ENCODE measurements at places on chromosomes 5 and 9.

DNA sequence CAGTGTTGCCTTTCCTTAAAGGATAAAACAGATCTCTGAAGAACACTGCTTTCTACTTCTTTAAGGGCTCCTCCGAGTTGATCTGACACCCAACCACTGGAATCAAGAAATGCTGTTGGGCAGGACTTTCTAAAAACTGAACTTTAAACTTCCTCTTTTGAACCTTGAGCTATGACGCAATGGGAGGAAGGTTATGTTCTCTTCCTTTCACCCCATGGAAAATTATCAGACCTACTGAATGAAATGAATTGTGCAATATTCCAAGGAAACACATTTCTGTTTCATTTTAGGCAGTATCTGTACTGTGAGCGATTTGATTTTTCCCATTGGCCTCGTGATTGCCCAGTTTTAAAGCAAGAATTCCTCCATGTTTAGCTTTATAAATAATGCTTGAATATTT, 206.0 kb upstream of the PRR16 start:
- DNase-seq: no peak

DNA sequence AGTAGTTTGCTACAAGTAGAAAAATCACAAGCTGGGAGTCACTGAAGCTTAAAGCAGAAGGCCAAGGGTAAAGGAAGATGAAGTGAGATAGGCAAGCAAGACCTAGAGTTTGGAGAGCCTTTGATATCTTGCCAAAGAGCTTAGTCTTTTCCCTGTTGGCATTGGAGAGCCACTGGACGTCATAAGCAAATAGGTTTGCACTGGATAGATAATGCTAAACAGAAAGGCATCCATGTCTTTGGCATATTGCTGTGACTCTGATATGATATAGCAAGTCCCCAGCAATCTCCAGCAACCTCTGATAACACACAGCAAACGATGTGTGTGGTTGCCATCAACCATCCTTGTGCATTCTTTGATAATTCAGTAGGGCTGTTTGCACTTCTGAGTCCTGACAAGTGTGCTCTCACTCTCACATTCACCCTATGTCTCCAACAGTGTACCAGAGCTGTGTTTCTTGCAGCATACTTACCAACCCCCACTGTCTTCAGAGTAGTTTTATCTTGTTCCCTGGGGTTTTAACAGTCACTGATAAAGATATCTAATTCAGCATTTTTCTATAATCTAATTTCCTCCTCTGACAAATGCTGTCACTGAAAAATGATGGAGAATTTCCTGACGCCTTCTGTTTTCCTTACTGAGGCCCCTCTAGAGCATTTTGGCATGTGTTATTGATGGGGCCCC, 16.9 kb upstream of the FREM1 start:
- no peak for DNase-seq

DNA sequence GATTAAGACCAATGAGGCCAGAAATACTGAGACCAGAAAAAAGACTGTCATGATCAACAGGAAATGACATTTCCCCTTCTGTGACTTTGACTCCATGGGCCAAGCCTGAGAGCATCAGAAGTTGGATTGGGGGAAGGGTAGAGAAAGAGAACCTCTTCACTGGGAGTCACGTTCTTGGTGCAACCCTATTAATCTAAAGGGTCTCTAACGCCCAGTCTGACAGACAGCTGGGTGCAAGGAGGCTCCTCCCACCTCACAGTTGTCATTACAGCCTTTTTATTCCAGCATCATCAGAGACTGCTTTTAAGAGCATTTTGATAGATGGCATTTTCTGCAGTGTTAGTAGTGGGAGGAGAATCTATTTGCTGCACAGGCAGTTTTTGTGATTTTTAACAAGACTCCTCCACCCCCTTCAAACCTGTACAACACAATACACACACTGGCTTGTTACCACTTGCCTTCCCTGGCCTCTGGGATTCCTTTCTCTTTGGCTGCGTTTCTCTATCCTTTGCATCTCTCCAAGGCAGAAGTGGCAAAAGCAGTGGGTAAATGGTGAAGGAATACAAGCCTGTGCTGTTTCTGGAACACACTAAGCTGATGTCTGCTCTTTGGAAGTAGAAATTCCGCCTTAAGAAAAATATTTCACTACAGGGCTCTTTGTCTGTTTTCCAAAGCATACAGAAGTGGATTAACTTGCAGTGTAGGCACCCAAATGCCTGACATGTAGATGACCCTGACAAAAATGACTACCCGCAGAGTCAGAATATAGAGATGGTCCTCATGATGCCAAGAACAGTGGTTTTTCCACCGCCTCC, 310.4 kb upstream of the ZNF608 start:
- DNase-seq: no peak

- no peak for DNase-seq
These were observed 55.5 kb downstream of the PDE4D start for GRCh38 chr5:59838067-59838466.

DNA sequence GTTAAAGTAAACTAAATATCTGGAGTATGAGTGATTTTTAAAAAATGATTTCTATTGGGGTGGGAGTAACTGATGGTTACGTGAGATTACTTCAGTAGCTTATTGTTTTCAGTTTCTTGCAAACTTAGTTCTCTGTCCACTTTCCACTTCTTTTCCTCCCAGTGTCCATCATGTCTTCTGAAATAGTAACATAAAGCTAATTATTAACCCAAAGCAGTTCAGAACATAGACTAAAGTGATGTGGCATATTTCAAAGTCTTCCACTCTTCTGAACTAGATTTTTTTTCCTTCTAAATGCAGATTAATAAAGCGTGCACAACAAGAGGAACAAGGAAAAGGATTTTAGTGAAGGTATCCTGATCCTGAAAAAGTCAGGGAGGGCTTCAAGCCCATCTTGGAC, 114.1 kb downstream of the MAN2A1 start:
- DNase-seq: no peak

- no peak for DNase-seq
These were observed 41.9 kb downstream of the SLC22A5 start for GRCh38 chr5:132411304-132412013.

DNA sequence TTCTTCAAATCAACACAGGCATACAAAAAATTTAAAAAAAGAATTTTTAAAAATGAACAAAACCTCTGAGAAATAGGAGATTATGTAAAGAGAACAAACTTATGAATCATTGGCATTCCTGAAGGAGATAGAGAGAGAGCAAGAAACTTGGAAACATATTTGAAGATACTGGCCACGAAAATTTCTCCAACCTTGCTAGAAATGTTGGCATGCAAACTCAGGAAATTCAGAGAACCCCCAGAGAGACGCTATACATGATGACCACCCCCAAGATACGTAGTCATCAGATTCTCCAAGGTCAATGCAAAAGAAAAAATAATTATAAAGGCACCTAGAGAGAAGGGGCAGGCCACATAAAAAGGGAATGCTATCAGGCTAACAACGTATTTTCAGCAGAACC, 472.5 kb downstream of the MTRR start:
- no peak for DNase-seq

- DNase-seq: peak; percentile 49
These were observed 189.8 kb downstream of the WDR70 start for GRCh38 chr5:37568893-37569292.

DNA sequence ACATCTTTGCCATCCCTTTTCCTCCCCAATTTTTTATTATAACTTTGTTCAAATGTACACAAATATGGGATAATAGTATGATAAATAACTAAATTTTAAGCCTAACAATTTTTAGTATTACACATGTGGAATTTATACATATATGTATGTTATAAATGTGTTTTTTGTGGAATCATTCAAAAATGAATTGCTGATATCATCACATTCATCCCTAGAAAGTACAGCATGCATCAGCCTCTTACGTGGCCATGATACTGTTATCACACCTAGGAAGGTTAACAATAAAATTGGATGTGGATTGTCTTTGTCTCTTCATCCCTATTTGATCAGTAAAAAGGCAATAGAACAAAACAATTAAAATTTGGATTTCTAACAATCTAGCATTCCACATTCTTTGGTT, 73.7 kb upstream of the DAP start:
- no peak for DNase-seq

- DNase-seq: no peak
These were observed 105.0 kb upstream of the WWC1 start for GRCh38 chr5:168186289-168187074.

- DNase-seq: no peak
These were observed 10.0 kb upstream of the GRIN1 start for GRCh38 chr9:137128862-137129455.

DNA sequence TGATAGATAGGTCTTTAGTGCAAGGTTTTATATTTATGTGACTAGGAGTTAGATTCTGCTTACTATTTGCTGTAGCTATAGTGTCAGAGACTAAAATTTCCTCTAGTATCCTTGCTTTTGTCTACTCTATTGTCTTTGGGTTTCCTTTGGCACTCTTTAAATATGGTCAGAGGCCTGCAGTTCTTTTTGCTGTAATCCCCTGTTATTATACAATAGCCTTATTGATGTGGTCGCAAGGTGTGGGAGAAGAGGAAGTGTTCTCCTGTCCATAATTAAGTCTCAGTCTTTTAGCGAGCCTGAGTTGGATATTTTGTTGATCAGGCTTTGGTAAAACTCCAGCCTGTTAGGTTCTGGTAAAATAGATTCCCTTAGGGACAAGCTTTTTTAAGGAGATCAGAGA, 34.9 kb downstream of the LURAP1L start:
- DNase-seq: no peak

DNA sequence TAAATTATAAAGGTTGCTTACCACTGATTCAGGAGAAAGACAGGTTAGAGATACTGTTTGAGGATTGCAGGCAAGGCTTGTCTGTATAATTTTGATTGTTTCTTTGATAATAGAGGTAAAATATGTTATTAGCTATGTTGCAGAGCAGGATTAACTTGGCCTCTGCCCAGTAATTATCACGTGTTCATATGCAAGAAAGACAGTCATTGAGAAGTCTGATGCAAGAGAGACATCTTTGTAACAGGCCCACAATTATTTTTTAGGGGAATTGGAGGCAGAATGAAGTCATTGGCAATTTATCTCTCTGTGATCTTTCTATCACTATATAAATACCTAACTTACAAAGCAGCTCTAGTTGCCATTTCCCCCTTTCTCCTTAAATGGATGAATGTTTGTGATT, 46.0 kb downstream of the SLC44A1 start:
- no peak for DNase-seq

DNA sequence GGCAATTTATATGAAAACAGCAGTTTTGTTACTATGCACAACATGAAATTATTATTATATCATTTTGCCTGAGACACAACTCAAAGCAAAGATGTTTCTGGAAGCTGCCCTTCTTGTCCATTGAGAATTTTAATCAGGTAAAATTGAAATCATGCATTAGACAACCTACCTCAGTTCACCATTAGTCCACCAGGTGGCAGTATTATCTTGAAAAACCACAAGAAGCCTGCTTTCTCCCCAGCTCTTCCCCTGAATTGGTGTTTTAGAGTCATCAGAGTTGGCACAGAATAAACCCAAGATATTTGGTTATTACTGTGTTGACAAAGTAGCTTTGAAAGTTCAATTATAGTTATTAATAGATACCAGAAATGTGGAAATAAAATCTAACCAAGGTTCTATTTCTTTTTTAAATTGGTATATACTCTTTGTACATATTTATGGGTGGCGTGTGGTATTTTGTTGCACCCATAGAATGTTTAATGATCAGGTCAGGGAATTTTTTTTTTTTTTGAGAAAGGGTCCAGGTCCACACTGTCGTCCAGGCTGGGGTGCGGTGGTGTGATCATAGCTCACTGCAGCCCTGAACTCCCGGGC, 25.7 kb downstream of the UTP15 start:
- no peak for DNase-seq

GRCh38 chr5:151432210-151432609, 15.2 kb upstream of the SLC36A1 start:
- DNase-seq: no peak

DNA sequence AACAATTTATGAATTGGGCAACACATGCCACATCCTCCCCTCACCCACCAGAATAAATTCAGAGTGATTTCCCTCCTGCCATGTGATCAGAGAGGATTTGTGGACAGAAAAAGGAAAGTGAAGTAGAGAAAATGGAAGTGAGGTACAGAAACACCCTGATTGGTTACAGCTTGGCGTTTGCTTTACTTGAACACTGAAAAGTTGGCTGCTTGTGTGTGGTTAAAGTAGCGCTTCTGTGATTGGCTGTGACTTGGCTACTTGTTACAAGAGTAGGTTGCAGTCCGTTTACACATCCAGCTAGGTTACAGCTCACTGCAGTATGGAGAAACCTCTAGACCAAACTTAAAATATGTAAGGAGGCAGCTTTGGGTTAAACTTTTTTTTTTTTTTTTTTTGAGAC, 205.2 kb upstream of the ZNF608 start:
- no peak for DNase-seq

DNA sequence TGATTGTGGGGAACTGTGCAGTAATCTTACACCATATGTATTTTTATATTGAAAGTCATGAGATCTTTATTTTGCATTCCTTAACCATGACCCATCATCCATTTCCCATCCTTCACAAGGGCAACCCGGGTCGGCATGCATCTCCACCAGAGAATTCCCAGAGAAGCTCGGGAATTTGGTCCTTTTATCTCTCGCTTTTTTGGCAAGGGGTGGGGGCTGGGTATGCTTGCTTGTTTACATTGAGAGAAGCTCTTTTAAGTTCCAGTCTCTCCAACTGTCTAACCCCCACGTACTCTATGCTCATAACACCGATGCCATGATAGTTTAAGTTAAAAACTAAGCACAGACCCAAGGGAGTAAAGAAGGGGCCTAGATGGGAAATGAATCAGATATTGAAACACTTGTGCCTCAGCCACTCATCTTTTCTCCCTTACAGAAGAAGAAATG, 109.9 kb upstream of the NFIB start:
- no peak for DNase-seq

DNA sequence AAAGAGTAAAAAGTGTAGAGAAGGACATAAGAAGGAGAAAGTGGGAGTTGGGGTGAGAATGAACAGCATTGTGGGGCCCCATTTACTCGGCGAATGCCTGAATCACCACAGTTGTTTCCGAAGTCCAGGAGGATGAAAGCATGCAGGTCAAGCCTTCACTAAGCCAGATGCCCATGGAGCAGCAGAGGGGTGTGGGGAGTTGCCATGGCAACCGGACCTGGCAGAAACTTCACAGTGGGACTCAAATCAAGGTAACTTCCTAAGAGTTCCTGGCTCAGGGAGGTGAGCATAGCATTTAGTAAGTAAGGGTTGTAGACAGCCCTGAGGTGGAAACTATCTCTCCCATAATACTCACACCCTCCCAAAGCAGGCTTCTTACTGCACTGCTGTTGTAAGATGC, 357.1 kb downstream of the TRIM32 start:
- no peak for DNase-seq

DNA sequence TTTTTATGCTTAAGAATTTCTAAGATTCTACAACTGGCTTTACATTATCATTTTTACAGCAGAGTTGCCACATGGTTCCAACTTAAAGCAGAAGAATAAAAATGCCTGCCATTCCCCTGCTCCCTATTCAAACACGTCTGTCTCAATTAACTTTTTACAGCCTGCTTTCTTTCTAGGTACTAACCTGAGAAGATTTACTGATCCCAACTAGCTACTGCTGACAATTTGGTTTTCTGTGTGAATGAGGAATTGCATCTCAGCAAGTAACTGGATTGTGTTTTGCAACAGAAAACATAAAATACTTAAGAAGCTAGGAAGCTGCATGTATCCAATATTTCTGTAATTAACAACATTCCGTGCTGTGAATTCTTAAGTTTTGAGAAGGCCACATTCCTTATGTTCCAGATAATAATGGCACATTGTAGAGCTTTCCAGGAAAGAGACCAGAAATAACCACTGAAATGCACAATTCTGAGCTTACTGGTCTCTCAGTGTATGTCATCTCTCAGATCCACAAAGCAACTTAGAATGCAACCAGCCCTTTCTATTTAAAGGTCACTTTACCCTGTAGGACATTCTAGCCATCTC, 306.8 kb upstream of the NMUR2 start:
- DNase-seq: no peak

All from NCI-H524 treated with DMSO at 0.1 percent for 48 hours (cell line).